ENCODE measurements at places on chromosomes 5 and 9.

- DNase-seq = no peak
Measured at GRCh38 chr9:117752894-117753293, 48.7 kb downstream of the TLR4 start.

DNA sequence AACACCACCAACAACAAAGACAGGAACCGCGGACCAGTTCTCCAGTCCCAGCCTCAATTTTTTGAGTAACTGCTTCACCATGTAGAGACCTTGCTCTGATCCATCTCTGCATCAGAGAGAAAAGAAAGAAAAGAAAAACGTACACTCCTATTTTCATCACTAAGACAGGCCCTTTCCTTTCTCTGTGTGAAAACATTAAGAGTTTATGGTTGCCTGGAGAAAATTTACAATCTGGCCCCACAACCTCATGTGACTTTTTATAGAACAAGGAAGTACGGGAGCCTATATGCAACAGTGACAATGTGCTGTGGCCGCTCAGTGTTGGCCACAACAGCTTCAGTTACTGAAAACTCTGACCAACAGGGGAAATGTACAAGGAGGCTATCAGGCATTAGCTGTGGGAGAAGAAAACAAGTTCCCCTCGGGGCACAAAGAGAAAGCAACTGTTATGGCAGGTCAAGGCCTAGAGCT lies 272.9 kb upstream of the PTGER4 start:
- no peak for DNase-seq

DNA sequence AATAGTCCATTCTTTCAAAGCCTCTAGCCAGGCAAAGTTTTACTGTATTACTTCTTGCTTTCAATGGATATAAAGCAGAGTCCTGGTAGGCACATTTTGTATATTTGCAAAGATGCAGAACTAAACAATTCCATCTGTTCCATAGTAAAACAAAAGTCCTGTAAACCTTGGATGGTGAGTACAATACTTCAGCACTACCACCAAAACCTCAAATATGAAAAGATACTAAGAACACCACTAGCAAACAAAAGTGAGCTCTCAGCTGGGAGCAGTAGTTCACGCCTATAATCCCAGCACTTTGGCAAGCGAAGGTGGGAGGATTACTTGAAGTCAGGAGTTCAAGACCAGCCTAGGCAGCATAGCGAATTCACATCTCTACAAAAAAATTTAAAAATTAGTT lies 195.0 kb downstream of the MSX2 start:
- DNase-seq = no peak

DNA sequence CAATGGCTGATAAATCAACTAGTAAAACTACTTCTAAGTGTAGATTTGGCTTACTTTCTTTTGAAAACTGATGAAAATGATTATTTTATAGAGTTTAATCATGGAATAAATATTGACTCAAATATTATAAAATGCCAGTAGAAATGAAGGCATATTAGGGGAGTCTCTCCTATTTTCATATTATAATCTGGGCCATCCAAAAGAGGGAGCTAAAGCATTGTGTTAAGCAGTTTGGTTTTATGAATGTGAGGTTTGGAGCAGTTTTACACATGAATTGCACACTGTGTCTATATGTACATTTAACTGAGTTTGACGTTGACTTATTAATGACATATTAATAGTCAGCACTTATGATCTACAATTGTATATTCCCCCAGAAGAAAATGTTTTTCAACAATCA lies 17.4 kb downstream of the CDH9 start:
- peak; percentile 71 for DNase-seq

GRCh38 chr9:90770182-90770738 lies 31.4 kb upstream of the SYK start:
- no peak for DNase-seq

DNA sequence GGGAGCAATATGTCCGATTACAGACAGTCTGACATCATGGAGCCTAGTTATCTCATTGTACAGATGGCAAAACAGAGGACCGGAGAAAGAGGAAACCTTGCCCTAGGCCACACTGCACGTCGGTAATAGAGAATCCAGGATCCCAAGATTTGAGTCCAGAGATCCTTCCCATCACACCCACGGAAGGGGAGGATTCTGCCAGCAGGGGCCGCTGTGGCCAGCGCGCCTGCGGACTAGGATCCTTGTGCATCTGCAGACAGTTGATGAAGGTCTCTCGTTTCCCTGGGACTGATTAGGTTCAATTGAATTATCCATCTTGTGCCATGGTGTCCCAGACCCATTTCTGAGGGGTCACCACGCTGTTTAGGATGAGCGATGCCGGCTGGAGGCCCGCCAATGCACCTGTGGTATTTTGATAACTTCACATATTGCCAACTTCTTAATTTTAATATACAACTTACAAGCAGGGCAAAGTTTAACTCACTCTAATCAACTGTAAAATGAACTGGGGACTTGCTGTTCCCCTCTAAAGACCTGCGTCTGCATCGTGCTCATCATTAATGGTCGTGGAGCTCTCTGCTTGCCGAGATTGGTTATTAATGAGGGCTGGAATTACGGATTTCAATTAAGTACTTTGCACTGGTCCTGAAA lies 592.7 kb upstream of the BRINP1 start:
- DNase-seq = no peak

- no peak for DNase-seq
Measured at GRCh38 chr9:100134731-100135130, 35.7 kb downstream of the INVS start.

- DNase-seq = no peak
Measured at GRCh38 chr9:81549500-81550206, 139.7 kb downstream of the TLE1 start.

Measured in NCI-H1694 (cell line).